IPS-NIHi11 (cell line): ENCODE measurements at places on chromosomes 5 and 9.

GRCh38 chr5:118808441-118808840 is 179.9 kb downstream of the DTWD2 start:
- DNase-seq: no peak

DNA sequence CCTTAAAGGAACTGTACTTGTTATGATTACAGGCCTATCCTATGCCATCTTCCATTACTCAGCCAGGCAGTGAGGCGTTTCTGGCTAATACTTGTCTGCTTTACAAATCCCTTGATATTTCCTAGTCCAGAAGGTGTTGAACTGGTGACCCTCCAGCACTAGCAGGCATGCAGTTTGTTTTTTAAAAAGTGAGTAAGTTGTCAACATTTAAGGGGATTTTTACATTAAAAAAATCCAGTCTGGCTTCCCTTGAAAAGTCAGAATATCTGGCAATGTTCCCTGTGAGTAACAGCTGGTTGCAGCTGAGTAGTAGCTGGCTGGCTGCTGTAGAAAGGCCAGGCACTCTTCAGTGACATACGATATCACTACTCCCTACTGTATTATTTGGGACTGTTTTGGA is 21.8 kb downstream of the GRIN3A start:
- no peak for DNase-seq

DNA sequence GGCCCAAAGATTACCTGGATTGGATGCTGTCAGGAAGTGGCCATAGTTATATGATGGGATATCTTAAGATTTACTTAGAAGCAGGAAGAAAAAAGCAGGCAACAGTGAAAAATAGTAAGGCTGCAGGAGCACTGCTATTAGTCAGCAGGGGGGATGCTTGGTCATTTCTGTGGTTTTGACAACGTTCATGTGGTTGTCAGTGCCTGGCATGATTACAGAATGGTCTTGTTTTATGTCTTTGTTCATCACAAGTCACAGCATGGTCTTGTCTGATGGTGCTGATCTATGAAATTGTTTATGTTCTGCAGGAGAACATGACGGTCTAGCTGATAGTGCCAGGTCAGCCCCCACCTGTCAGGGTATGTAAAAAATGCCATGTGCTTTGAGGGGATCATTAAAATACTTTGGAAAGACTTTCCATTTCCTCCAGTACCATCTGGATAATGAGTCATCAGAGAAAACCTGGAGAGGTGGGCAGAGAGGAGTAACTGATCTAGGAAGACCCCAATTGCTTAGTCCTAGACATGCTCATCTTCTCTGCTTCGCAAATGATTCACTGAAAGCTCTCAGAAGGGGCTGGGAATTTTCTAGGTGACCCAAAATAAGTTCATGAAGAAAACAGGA is 48.5 kb downstream of the PLGRKT start:
- no peak for DNase-seq

DNA sequence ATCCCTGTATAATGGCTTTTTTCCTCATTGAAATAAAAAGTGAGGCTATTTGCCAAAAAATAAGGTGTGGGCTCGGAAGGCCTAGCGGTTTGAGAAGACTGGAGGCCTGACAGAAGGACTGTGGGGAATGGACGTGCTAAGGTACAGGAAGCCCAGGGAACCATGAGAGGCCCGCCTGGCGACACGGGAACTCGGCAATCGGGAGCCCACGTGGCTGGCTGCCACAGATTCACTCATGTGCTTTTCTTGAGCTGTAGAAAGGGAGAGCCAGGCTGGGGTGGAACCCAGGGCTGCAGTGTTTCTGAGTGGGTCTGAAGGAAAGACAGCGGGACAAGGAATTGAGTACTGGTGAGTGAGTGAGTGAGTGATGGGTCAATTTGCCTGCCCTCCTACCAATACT is 11.9 kb upstream of the DDX41 start:
- DNase-seq: no peak

DNA sequence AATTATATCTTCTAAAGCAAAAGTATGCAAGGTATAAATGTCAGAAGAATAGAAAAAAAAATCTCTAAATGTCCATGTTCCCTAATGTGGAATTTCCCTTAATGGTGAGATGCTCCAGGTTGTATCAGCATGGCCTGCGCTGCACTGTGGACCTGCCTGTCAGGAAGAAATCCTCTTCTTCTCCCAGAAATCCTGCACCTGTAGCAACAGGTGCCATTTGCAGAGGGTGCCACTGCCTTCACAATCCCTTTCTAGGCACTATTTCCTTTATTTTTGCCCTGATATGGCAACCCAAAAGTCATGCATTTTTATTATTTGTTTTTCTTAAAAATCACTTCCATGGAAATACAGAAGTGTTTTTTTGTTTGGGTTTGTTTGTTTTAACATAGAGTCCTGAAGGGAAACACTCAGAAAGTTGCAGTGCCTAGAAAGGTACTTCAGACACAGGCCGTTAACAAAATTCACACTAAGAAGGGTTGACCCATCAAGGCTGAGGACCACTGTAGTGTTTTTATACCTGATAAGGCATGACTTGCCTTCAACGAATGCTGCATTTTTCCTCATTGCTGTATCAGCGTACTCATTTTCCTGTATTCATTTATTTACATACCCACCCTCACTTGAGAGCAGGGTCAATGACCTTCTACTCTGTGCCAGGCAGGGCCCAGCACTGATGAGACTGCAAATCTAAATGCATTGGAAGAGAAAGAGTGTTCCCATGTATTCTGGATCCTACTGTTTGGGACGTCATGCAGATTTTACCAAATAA is 177.8 kb downstream of the SNX18 start:
- no peak for DNase-seq
